ENCODE measurements at places on chromosomes 2 and 18.

DNA sequence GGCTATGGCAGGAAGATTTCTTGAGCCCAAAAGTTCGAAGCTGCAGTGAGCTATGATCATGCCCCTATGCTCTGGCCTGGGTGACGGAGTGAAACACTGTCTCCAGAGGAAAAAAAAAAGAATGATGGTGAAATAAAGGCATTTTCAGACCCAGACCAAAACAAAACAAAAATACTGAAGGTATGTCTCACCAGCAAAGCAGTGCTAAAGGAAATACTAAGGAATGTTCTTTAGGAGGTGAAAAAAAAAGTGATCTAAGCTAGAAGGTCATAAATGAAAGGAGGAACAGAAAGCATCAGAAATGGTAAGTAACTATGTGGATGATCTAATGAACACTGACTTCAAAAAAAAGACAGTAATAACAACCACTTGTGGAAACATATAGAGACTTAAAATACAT, 18.7 kb downstream of the SS18 start:
- DNase-seq, result no peak

DNA sequence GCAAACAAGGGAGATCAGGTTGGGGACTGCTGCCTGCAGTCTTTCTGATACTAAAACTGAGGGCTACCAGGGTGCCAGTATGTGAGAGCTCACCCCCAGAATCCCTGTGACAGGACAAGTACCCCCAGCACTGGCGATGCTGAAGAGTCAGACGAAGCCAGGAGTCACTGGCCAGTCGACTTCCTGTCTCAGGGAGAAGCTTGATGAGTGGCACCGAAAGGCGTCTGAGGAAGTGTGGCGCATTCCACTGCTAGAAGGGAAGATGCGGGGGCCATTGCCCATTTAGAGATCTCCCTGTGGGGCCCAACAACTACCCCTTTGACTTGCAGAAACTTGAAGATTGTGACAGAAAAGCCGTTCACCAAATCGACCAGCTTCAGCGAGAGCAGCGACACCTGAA, 22.0 kb downstream of the MXD1 start:
- DNase-seq, result no peak

DNA sequence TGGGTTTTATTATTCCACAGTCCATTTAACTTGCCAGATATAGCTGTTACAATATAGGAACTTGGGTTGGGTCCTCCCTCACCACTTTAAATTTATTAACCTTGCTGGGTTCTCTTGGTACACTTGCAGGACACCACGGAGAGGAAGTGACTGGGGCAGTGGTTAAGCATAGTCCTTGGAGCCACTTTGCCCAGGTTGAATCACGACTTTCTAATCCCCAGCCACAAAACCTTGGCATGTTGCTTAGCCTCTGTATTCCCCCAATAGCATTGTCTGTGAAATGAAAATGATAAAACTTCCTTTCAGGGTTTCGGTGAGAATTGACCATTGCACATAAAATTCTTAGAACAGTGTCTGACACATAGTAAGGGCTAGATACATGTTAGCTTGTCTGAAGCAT, 221.2 kb downstream of the IRS1 start:
- DNase-seq, result no peak

GRCh38 chr18:30960661-30961060, 81.9 kb downstream of the DSC3 start:
- DNase-seq, result no peak

DNA sequence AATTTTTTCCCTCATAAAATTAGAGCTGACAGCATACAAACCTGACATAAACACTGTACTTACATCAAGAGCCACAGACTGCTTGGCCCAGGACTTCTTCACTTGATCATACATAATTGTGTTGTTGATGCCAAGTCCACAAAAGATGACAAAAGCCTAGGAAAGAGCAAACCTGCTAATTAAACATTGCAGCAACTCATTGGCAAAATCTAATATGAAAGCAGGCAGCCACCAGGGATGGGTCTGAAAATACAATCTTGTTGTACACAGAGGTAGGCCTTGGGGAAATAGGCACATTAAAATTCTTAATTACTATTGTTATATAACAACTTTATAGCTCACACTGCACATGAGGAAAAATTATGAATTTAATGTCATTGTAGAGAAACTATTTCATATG, 255.8 kb downstream of the PDE11A start:
- no peak for DNase-seq

- no peak for DNase-seq
These were observed 4.7 kb downstream of the ZEB2 start for GRCh38 chr2:144515099-144515695.

DNA sequence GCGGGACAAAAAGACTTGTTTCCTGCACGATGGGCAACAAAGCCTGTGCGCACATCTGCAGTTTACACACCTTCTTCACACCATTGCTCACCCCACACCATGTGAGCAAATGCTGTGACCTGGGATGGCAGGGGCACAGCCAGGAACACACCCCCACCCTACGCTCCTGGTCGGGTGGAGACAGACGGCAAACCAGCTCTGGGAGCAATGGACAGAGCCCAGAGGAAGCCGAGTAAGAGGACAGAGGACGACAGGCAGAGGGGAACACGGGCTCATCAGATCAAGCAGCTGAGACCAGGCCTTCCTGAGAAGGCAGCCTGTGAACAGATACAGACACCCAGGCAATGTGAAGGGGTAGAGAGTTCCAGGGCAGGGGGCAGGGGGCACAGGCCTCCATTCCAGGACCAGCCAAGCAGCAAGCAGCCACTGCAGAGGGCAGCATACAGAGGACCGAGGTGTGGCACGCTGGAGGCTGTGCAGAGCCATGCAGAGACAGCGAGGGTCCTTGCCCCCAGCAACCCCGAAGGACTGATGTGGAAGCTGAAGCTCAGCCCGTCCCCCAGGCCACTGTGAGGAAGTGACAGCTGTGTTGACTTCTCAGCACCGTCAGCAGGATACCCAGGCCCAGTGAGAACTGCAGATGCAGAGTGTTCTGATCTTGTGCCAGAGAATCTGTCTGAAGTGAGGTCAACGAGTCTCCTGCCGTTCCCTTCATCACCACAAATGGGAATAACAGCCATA, 46.2 kb downstream of the PARD6G start:
- no peak for DNase-seq

- no peak for DNase-seq
These were observed 17.8 kb downstream of the XRCC5 start for GRCh38 chr2:216126943-216127342.

DNA sequence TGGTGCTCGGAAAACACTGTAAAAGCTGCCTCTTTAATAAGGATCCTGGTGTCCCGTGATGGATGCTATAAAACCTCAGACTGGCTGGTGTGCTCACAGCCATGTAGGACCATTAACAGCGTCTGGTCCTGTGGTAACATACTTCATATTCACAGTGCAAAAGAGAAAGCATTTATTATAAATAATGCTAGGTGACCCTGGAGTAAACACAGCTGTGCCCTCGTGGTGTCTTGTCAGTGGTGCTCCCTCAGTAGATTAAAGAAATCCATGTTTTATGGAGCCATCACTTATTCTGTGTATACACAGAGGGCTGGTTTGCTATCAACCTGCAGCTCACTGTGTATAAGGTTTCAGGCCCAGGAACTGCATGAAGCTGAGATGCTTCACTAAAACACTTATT, 106.9 kb downstream of the CDK15 start:
- DNase-seq, result no peak

DNA sequence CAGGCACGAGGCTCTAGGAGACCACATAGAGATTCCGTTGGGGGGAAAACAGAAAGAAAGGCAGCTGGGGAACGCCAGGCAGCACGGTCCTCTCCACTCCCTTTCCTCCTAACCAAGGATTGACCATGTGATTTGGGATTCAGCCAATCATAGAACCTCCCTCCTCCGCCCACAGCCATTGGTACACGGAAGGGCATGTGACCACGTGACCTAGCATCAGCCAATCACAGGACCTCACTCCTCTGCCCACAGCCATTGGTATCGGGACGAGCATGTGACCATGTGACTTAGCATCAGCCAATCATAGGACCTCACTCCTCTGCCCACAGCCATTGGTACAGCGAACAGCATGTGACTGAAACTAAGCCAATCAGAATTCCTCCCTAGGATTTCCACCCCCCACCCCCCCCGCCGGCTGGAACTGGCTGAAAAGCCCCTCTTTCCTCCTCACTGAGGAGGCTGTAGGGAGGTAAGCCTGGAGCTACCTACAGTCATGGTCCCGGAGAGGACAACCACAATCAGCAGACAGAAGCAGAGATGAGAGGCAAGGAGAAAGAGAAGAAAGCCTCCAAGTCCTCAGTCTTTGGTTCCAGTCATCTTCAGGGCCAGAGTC, 7.6 kb downstream of the SERPINE2 start:
- no peak for DNase-seq

DNA sequence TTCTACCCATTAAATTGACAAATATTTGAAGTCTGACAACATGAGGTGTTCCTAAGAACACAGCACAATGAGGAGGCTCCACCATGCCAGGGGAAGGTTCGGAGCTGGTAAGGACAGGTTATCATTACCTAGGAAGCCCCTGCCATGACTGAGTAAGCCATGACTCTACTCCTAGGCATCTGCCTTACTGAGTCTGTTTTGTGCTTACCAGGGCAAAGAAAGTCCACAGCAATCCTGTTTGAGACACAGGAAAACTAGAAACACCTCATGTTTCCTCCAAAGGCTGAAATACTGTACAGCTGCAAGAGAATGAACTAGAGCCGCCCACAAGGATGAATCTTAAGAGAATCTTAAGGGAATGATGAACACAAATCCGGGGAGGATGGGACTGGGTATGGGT, 11.6 kb downstream of the TGFBRAP1 start:
- DNase-seq, result no peak

DNA sequence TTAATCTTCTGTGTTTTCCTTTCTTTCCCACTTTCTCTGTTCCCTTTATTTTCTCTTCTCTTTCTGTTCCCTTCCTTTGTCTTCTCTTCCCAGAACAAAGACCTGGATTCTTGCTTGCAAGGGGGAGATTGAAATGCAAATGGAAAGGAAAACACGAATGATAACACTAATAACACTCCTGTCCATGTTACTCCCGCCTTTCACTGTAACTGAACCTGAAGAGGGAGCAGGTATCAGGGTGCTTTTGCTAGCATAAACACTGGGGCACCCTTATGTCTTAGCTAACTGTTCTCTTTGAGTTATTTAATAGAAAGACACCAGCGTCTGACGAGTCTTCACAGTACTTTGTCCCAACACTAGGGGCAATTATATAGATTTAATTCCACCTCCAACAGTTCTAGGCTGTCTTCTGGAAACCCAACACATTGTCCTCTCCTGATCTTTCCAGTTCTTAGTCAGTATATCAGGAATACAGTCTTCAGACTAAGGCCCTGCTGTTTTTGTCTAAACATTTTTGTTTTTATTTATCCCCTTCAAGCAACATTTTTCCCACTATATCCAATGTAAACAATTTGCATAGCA, 99.2 kb downstream of the PTPRM start:
- no peak for DNase-seq

GRCh38 chr2:70921839-70922234, 13.9 kb upstream of the ATP6V1B1 start:
- no peak for DNase-seq

- peak; percentile 18 for DNase-seq
These were observed 2.0 kb downstream of the PPP4R1 start for GRCh38 chr18:9612215-9612830.

DNA sequence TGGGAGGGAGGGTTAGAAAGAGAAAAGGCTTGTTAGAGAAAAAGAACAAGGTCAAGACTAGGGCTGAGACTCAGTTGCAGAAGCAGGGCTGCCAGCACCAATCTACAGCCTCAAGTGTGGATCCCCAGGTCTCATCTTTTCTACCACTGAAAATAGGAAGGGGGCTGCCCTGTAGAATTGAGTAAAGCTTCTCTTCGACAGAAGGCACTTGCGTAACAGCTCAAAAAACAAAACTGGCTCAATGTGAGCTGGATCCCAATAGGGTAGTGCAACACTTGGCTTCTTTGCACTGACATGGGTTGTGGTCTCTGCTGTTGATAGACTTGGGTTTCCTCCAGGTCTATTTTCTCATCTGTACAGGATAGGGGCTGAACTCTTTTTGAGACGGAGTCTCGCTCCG, 1.8 kb upstream of the MPV17 start:
- no peak for DNase-seq

- no peak for DNase-seq
These were observed 18.7 kb upstream of the NUP35 start for GRCh38 chr2:183105402-183106134.

GRCh38 chr2:95530734-95531133, 46.2 kb upstream of the TRIM43B start:
- DNase-seq, result peak; percentile 77

GRCh38 chr2:41414486-41415230, 633.2 kb upstream of the PKDCC start:
- no peak for DNase-seq

- no peak for DNase-seq
These were observed 12.1 kb upstream of the ALLC start for GRCh38 chr2:3645745-3646389.

GRCh38 chr2:45797451-45798230, 146.2 kb downstream of the PRKCE start:
- DNase-seq, result no peak

DNA sequence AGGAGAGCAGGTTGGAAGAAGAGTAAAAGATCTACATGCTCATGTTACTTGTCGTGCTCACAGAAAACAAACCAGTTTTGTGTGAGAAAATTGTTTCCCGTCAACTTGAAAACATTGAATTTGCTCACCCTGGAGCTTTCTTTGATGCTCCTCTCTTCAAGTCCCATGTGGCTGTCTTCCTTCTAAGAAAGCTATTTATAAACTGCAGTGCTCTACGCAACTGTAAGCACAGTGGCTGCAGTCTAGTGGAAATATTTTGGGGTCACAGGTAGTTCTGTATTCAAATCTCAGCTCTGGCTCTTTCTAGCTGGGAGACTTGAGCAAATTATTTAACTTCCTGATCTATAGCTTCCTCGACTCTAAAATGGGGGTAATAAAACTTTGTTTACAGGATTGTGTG, 211.8 kb downstream of the PLCL1 start:
- DNase-seq, result no peak

- DNase-seq, result no peak
These were observed 8.3 kb upstream of the KLHL30 start for GRCh38 chr2:238130111-238130695.

GRCh38 chr18:2908946-2909335, 62.1 kb downstream of the EMILIN2 start:
- no peak for DNase-seq

DNA sequence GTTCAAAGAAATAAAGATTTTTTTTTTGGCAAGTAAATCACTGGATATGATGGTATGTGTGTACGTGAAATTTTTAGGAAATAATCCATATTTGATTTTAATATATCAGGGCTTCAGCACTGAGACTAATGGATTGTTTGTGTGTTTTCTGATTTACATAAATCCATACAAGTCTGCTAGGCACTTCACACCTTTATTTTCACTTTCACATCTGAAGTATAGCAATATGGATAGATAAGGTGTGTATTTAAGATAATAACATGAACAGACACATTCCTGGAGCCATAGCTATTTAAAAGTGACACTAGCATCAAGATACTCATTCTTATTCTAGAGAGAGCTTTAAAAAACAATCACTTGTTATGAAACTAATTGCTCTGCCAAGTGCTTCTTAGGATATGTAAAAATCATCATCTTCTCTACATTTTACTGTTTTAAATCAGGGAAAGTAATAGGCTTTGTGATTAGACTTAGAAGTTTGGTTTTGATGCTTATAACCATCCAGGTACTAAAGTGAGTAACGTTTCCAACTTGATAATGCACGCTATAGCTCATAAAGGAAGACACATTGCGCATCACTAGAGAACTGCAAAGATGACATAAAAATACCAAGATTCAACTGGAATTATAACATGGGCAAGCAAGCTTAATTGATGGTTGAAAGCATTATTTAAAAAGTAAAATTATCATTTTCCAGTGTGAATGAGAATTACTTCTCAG, 208.9 kb downstream of the ZEB2 start:
- no peak for DNase-seq

- DNase-seq, result no peak
These were observed 86.0 kb upstream of the TMEM247 start for GRCh38 chr2:46393347-46393820.
